ENCODE measurements at places on chromosomes 1 and 21. TPM values are rescaled to one million over a fixed set of nuclear protein-coding genes. Genes with fewer than 3 reads are reported as not detected.

GRCh38 chr1:227920426-227920825 is 27.3 kb downstream of the WNT9A start:
- no peaks in the 10 kb centered on the region for H3K36me3 ChIP-seq
- H3K27ac ChIP-seq: no peak overlapping the region

DNA sequence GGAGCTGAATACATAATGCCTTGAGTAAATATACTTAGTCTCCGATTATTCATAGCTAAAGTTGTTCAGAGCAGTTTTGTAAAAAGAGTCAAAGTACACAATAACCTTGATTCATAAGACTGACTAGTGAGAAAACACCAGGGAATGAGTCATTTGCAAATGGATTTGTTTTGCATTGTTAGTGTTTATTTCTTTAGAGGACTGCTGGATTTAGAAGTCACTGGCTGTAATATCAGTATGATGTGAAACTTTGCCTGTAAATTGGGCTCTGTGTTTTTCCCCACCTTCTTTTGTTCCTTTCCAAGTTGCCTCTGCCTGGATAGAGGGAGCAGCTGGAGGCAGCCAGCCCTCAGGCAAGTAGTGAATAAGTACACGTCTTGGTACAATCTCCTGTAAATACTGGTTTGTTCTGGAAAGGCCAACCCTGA is 474.7 kb downstream of the NUF2 start:
- no peaks in the 10 kb centered on the region for H3K36me3 ChIP-seq
- no peak overlapping the region for H3K4me3 ChIP-seq
- H3K27ac ChIP-seq: no peak overlapping the region
- DNase-seq: no peak
- no peaks in the 10 kb centered on the region for H3K4me1 ChIP-seq
- no peaks in the 10 kb centered on the region for H3K27me3 ChIP-seq

CLEC20A gene
- total RNA-seq: not detected

- H3K27ac ChIP-seq: no peak overlapping the region
- H3K36me3 ChIP-seq: no peaks in the 10 kb centered on the region
- H3K4me1 ChIP-seq: no peaks in the 10 kb centered on the region
- no peak for DNase-seq
- no peak overlapping the region for H3K4me3 ChIP-seq
- H3K27me3 ChIP-seq: peaks cover 11% of the 10 kb centered on the region
These were observed 326.7 kb downstream of the PAPPA2 start for GRCh38 chr1:176789571-176790090.

GRCh38 chr1:172566196-172566997 is 33.4 kb downstream of the SUCO start:
- peaks cover 26% of the 10 kb centered on the region for H3K36me3 ChIP-seq
- no peak overlapping the region for H3K4me3 ChIP-seq
- DNase-seq: no peak
- no peak overlapping the region for H3K27ac ChIP-seq
- H3K4me1 ChIP-seq: no peaks in the 10 kb centered on the region

DNA sequence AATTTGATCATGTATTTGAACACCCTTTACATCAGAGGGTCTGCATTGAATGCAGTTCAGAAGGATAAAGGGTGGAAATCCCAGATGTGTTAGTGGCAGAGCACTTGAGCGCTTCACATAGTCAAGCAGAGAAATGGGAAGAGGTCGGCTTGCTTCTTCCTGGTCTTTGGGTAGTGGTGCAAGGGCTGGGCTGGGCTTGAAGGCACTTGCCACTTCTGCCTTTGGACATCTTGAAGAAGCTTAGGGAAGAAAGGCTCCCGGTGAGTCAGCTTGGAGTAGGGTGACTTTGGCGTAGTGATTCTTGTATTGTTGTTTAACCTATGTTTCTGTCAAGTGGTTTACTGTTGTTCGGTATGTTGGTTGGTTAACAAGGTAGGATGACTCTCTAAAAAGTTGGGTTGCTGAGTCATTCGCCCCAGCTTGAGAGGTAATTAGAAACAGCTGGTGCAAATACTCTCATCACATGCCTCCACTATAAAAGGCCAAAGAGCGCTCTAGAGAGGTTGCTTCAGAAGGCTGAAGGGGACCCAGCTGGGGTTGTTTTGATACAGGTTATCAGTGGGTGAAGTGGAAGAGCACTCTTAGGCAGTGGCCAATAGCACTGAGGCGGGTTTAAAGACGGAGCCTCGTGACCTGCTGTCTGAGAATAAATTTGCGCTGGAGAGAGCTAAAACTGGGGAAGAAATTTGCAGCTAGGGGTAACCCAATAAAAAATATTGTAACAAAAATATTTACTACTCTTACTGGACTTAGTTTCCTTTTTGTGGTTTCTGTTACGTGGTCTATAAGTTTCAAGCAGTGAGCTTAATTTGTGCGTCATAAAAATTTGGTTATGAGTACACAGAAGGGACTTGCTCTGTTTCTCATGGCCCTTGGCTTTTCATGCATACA is 1.4 kb downstream of the BACH1 start:
- peaks cover 43% of the 10 kb centered on the region for H3K4me1 ChIP-seq
- peak; percentile 60 for DNase-seq
- H3K4me3 ChIP-seq: peak overlapping the region; percentile 74
- H3K27me3 ChIP-seq: no peaks in the 10 kb centered on the region
- peak overlapping the region; percentile 98 for H3K27ac ChIP-seq

DNA sequence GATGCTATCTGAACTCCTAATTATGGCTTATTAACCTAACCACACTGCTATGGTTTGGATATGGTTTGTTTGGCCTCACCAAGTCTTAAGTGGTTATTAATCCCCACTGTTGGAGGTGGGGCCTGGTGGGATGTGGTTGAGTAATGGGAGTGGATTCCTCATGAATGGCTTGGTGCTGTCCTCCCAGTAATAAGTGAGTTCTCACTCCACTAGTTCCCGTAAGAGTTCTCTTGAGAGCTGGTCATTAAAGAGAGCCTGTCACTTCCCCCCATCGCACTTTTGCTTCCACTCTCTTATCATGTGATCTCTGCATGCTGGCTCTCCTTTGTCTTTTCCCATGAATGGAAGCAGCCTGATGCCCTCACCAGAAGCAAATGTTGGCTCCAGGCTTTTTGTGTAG is 328.8 kb downstream of the PLA2G4A start:
- no peak overlapping the region for H3K27ac ChIP-seq
- H3K4me3 ChIP-seq: no peak overlapping the region
- DNase-seq: no peak

GRCh38 chr1:67381154-67381553 is 49.0 kb downstream of the SERBP1 start:
- DNase-seq: no peak
- no peaks in the 10 kb centered on the region for H3K27me3 ChIP-seq
- H3K4me3 ChIP-seq: no peak overlapping the region
- H3K27ac ChIP-seq: no peak overlapping the region
